ENCODE measurements at places on chromosomes 5 and 9.

DNA sequence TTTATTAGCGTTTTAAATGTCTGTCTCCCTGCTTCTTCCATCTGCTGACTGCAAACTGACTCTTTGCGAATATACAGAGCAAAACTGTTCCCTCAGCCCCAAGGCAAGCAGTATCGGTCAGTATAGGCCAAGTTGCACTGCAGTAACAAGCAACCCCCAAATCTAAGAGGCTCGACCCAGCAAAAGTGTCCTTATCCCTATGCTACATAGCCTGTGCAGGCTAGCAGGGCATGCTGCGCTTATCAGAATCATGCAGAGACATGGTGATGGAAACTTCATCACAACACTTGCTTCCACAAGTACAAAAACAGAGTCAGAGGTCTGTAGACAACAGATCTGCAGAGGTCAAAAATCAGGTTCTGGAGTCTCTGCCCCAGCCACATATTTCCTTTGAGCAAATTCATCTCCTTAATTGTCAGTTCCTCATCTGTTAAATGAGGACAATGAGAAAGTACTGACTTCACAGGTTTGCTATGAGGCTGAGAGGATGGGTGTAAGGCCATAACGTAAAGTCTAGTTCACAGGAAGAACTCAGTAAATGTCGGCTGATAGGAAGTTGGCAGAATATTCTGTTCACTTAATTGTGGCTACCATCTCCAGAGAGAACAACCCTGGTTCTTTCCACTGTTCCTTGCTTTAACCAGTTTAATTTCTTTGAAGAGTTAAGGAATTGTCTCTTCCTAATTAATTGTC, 9.6 kb upstream of the IL17B start:
- no peak for DNase-seq

- DNase-seq = no peak
These were observed 9.3 kb downstream of the FBN2 start for GRCh38 chr5:128528637-128529255.

DNA sequence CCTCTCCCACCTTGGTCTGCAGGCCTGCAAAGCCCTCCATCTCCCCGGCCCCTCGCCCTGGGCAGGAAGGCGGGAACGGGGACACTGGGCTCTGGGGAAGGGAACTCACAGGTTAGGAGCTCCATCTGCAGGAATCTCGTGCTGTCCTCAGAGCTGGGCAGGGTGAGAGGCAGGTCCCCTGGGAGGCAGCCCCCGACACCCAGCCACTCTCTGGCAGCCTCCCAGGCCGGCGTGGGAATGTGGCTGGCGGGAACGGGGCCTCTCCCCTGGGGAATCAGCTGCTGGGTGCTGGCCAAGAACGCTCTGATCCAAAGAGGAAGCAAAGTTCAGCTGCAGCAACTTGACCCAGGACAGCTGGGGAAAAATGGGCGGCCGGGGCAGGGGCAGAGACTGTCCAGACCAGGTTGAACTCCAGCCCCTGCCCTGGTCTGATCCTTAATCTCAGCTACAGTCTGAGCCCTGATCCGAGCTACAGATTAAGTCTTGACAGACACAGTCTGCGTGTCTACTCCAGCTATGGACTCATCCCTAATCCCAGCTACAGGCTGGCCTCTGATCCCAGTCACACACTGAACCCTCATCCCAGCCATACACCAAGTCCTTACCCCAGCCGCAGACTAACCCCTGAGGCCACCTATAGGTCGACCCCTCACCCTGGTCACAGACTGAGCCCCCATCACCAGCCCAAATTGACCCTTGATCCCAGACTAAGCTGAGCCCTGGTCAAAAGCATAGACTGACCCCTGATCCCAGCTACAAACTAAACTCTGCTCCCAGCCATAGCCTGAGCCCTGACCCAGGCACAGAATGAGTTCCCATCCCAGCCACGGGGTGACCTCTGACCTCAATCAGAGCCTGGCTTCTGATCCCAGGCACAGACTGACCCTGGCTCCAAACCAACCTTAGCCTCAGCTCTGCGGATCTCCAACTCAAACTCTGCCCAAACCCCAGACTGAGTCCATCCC, 37.3 kb upstream of the EGFL7 start:
- no peak for DNase-seq

- DNase-seq = no peak
These were observed 10.1 kb downstream of the TMEM252 start for GRCh38 chr9:68530618-68531017.

DNA sequence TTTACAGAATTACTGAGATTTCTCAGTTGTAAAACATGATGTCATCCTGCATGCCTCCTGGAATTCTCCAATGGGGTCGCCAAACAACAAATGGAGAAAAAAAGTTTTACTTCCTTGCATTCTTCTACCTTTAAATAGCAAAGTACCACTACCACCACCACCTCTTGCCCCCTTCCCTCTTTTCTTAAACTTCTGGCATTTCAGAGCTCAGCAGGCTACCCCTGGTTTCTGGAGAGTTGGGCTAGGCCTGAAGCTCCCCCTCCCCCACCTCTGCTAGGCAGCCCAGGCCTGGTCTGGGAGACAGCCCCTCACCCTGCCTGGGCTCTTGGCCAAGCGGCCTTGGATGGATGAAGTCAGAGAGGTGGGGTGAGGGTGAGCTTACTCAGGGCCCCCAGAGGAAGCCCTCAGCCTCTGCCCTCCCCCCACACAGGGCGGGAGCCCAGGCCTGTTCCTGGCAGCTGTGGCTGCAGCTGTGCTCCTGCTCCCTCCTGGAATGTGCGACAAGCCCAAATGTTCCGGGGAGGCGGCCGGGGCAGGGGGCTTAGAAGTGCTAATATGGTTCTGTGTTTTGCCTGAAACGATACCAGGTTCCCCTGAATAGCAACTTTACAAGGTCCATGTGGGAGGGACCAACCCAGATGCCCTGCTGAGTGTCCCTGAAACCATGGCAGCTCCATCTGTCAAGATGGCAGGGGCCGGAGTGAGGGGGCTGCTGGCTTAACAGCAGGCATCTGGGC, 6.0 kb upstream of the CCIN start:
- DNase-seq = peak; percentile 75

DNA sequence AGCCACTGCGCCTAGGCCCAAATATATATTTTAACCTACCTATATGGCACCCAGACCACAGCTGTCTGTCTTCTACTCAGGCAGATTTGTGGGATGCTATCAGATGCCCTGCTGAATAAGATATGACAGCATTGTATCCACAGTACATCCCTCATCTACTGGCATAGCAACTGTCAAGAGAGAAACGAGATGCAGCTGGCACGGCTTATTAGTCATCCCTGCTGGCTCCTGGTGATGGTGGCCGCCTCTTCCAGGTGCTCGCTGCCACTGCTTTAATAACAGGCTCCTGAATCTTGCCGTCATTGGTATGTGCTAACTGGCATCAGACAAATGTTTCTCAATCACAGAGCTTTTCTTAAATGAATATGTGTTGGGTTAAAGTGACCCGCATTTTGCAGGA, 34.0 kb downstream of the B4GALT1 start:
- no peak for DNase-seq

DNA sequence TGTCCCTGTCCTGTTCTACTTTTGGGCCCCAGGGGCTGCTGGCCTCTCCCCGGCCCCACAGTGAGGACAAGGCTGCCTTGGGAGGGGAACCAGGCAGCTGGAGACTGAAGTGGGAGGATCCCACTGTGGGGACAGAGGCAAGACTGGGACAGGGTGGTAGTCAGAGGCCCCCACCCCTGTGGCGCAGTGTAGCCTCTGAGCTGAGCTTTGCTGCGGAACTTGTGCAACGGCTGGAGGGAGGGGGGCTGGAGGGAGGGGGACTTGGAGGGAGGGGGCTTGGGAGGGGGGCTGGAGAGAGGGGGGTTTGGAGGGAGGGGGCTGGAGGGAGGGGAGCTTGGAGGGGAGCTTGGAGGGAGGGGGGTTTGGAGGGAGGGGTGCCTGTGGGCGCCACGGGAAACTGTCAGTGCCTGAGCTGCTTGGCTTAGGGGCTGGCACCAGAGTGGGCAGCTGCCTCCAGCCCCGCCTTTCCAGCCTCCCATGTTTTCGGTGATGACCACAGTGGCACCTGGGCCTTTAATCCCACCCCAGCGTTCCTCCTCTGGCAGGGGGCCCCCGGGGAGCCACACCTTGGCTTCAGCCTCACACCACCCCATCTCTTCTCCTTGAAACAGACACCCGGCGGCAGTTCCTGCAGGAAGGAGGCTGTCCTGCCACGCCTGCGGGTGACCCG, 2.3 kb upstream of the FUT7 start:
- no peak for DNase-seq

GRCh38 chr5:140106101-140106500, 7.8 kb upstream of the PURA start:
- no peak for DNase-seq

GRCh38 chr5:139863361-139863760, 67.8 kb downstream of the PSD2 start:
- no peak for DNase-seq

GRCh38 chr9:117771136-117771535, 66.9 kb downstream of the TLR4 start:
- DNase-seq = no peak

DNA sequence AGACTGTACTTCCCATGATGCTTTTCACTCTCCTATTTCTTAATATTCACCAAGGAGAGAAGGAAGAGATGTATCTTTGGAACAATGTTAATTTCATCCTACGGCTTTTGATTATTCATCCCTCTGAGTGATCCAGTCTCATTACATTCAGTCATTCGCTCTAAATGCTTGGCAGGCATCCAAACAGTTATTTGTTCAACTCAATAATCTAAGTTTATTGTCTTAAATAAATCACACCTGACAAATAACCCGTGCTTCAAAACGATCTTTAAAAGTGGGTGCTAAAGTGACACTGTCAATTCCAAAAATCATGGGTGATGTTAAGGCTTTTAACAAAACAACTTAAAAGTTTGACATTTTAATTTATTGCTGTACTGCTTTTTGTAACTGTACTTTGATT, 233.1 kb downstream of the RASEF start:
- no peak for DNase-seq

GRCh38 chr5:108382784-108383330, 959 bp upstream of the FBXL17 start:
- no peak for DNase-seq

GRCh38 chr9:135281151-135281550, 193.7 kb downstream of the OLFM1 start:
- no peak for DNase-seq

DNA sequence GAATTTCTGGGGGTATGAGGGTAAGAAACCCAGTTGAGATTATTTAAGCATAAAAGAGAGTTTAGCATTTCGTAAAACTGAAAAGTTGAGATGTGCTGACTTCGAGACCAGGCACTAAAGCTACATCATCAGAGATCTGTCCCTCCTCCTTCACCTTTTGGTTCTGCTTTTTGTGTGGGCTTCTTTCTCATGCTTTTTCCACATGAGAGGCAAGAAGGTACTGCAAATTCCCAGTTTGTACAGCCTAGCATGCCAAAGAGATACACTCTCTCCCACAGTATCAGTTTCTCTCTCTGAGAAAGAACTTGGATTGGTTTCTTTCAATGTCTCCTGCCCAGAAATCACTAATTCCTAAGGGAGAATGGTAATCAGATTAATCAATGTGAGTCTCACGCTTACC, 584.7 kb downstream of the SEMA5A start:
- no peak for DNase-seq

- DNase-seq = no peak
These were observed 102.9 kb downstream of the LIFR start for GRCh38 chr5:38453506-38453905.

DNA sequence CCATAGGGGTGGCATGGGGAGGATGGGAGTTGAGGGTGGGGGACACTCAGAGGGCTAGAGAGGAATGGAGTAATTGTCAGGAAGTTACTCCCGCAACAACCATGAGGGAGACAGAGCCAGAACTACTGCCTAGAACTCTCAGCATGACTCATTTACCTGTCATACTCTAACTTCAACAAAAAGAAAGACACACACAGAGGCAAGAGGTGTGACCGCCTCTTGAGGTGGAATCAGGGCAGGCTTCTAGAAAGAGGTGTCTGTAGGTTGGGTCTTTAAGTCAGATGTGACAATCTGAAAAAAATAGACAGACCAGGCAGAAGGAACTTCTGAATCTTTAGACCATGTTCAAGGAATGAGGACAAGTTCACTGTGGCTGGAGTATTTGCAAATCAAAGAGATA, 73.4 kb downstream of the GABBR2 start:
- DNase-seq = no peak

GRCh38 chr5:133610489-133611356, 1.6 kb downstream of the FSTL4 start:
- peak; percentile 17 for DNase-seq

DNA sequence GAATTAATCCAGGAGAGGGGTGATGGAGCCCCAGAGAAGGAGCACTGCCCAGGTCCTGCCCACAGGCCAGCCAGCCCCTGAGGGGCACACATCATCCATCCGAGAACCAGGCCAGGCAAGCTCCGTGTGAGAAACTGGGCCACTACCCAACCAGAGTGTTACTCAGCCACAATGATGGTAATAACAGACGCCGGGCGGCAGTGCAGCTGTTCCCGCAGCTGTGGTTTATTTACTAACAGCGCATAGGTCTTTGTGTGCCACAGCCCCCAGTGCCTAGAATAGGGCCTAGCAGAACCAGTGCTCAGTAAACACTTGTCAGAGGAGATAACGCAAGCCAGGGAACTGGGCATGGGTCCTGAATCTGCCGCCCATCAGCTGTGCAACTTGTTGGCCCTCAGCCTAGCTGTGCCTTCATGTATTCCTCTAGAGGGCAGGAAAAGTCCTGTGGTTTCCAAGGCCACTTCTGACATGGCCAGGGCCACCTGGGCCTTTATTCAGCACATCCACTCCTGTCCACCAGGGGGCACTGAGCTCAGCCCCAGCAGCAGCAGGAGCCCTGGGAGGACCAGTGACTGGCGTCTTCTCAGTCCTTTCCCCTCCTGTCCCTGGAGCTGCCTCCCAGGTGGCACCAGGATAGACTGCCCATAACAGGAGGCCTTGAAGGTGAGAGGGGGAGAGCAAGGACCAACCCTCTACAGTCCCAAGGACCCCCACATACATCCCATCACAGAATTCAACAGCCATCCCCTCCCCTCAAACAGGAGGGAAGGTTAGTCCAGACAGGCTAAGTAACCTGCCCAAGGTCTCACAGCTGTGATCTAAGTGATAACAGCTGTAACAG, 2.1 kb downstream of the MXD3 start:
- no peak for DNase-seq

All from forelimb muscle (tissue), 1 donor.